H4 (cell line): ENCODE measurements at places on chromosomes 13 and 19.

GRCh38 chr13:36758345-36758744, 60.7 kb upstream of the RFXAP start:
- DNase-seq: no peak

DNA sequence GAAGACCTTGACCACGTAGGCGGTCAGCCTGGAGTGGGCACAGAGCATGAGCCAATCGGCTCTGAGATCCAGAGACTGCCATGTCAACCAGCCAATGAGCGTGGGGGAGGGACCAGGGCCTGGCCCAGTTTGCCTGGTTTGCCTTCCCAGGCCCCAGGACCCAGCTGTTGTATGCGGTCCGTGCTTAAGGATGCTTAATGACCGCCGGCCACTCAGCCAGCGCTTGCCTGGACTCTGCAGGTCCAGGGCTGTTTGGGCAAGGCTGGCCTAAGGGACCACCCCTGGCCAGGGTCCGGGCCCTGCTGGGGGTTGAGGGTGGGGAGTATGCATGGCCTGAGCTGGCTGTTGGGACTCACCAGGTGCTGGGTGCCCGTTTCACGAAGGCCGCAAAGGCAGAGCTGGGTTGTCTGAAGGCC, 23.1 kb upstream of the TNFSF14 start:
- no peak for DNase-seq

DNA sequence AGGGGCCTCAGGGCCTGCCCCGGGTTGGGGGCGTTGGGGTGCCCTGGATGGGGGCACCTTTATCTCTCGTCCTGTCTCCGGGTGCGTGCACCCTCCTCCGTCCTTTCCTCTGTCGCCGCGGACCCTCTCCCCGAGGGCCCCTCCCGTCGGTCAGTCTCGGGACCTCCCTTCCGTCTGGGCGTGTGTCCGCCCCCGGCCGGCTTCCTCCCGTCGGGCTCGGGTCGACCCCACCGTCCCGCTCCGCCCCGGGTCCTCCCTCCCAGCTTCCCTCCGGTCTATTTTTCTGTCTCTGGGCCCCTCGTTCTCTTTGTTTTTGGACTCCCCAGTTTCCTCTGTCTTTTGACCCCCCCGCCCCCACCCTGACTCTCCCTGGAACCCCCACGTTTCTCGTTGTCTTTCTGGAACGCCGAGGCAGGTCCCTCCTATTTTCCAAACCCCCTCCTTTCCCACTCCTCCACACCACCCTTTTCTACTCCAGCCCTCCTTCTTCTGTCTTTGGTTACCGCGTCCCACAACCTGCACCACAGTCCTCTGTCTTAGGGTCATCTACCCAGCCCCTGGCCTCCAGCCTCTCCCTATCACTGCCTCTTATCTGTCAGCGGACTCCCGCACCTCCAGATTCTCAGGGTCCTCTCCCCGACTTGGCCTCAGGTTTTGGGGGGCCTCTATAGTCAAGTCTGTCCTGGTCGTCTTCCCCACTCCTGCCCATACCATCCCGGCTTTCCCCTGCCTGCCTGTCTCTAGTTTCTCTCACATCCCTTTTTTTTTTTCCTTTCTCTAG, 757 bp downstream of the EGLN2 start:
- DNase-seq: no peak

GRCh38 chr19:50341091-50341564, 12.0 kb upstream of the KCNC3 start:
- DNase-seq: no peak

GRCh38 chr19:7356899-7357627, 8.3 kb downstream of the ARHGEF18 start:
- DNase-seq: no peak

DNA sequence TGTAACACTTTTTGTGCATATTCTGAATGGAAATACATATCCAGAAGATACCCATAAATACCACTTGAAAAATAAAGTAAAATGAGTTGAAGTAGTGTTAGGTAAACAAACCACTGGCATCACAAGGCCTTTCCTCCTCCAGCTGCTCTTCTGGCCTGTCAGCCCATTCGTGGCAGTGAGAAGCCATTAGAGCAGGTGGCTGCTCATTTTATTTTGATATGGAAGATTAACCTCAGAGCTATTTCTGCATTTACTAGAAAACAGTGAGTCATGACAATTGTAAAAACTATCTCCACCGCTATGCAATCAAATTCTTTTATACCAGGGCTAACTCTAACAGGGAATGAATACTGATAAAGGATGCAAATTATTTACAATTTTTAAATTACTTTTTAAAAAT, 2898.1 kb downstream of the PCDH9 start:
- DNase-seq: peak; percentile 1

- no peak for DNase-seq
Observed at GRCh38 chr19:2021453-2022140, 6.1 kb upstream of the BTBD2 start.

- no peak for DNase-seq
Observed at GRCh38 chr19:32459204-32459865, 53.8 kb downstream of the DPY19L3 start.

GRCh38 chr13:110797230-110797877, 83.9 kb downstream of the ING1 start:
- no peak for DNase-seq

- DNase-seq: no peak
Observed at GRCh38 chr13:72792640-72793039, 10.7 kb downstream of the PIBF1 start.

- DNase-seq: no peak
Observed at GRCh38 chr19:31317093-31317492, 32.1 kb downstream of the TSHZ3 start.

- no peak for DNase-seq
Observed at GRCh38 chr13:43848001-43848649, 31.4 kb downstream of the CCDC122 start.
